ENCODE measurements at places on chromosomes 2 and 18. TPM values are rescaled to one million over a fixed set of nuclear protein-coding genes. Genes with fewer than 3 reads are reported as not detected.
A peak's percentile ranks its signal among the peaks of the same experiment; 100 is the strongest.

The KCNF1 gene
- not detected for total RNA-seq

The YPEL5 gene
- total RNA-seq = 66.1 TPM

The TTR gene
- not detected for total RNA-seq

DNA sequence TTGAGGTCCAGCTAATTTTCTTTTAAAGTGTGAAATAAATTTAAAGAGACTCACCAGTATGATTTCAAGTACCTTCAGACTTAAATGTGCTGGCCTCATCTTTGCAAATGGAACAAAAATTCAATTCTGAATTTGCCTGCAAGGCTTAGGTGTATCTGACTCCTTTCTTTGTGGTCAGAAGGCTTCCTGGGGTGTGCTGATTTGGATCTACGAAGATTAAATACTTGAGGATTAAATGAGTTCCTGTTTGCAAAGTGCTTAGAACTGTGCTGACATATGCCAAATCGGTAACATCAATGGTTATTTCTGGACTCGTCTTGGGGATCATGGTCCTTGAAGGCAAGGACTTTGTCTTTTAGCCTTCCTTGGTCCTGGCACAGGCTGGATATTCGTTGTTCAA lies 9.7 kb downstream of the KLHL29 start:
- no peak for DNase-seq

- no peak for DNase-seq
Observed at GRCh38 chr2:83725735-83726134, 733.3 kb downstream of the SUCLG1 start.

GRCh38 chr2:160367887-160368286 lies 125.7 kb downstream of the RBMS1 start:
- peak; percentile 99 for DNase-seq

DNA sequence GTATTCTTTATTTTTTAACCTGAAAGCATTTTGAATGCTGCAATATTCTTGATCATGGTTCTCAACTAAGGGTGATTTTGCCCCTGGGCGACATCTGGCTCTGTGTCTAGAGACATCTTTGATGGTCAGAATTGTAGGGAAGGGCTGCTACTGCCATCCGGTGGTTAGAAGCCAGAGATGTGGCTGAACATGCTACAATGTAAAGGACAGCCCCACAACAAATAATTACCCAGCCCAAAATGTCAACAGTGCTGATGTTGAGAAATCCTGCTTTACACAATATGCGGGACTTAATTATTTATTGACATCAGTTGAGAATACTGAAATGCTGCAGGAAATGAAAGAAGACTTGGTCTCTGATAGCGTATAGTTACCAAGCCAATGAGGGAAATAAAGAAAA lies 37.5 kb upstream of the SERPINB2 start:
- peak; percentile 63 for DNase-seq

DNA sequence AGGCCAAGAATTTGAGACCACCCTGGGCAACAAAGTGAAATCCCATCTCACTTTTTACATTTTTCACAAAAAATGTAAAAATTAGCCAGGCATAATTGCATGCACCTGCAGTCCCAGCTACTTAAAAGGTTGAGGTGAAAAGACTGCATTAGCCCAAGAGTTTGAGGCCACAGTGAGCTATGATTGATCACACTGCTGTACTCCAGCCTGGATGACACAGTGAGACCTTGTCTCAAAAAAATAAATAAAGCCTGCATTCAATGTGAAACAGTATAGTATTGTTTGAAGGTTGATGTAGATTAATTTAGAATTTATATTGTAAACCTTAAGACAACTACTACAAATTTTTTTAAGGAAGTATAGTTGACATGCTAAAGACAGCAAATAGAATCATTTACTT lies 53.5 kb downstream of the TBC1D8 start:
- no peak for DNase-seq

DNA sequence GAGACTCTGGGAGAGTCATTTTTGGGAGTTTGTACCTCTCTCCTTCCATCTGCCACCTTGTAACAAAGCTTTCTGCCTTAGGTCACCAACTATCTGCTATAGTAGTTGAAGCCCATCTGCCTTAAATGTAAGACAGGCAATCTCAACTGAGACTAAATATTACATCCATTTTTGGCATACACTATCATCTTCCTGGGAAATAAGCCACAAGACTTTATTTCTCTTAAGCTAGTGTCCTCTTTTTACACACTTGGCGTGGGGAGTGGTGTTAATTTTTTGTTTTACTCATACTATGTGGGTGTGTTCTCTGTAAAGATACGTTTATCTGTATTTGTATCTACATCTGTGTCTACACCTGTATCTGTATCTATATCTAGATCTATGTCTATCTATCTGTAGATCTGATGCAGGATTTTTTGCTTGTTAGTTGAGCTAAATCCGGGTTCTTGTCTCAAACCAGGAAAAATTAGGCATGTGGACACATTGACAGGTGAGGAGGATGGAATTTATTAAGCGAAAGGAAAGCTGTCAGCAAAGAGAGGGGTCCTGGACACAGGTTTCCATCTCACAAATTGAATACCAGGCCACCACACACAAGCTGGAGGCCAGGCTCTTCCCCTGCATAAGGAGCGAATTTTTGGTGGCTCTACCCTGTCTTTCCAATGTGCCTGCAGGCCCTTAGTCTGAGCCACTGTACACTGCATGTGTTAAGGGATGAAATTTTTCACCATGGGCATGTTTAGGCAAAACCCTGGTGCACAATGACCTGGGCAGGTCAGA lies 64.8 kb upstream of the RND3 start:
- no peak for DNase-seq

DNA sequence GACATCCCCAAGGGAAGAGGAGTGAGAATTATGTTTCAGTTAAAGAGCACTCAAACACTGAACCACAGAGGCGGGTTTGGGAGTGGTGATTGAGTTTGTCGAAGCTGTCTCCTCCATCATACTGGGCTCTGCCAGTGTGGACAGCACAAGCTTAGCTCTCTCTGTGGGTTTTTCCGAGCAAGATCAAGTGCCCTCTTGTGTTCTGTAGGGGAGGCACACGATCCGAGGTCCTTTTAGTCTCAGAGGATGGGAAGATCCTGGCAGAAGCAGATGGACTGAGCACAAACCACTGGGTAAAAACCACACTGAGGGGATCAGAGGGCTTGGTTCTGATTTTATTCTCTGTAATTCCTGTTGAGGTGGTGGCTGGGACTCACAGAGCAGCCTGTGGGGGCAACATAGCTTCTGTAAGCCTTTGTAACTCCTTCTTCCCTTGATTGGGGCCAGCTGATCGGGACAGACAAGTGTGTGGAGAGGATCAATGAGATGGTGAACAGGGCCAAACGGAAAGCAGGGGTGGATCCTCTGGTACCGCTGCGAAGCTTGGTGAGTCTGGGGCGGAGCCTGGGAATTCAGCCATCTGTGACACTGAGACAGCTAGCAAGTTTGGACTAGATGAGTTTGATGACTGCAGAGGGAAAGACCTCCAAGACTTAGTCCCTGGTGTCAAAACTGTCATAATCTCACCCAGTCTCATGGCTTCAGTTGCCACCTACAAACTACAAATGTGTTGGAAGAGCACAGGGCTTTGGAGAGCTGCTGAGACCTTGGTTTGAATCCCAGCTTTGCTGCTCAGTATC lies 2.0 kb downstream of the NAGK start:
- peak; percentile 38 for DNase-seq

DNA sequence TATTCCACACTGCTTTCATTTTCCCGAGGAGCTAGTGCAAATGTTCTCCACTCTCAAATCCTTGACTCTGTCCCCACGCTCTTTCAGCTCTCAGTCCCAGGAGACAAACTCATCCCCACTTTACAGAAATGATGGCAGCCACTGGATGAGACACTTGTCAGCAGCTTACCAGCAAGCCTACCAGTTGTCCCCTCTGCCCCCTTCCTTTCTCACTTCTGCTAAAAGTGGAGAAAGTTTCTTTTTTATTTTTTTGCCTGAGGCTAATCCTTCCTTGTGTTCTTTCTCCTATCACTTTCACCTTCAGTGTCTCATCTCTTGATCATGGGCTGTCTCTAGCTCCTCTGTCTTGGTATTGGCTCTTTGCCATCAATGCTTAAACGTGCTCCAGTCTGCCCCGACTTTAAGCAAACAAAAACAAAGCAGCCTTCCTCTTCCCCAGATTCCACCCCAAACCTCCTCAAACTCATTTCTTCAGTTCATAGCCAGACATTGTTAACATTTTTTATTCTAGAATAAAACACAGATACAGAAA lies 64.5 kb downstream of the TTC32 start:
- no peak for DNase-seq

GRCh38 chr2:46213906-46214305 lies 83.3 kb upstream of the EPAS1 start:
- DNase-seq = peak; percentile 68

DNA sequence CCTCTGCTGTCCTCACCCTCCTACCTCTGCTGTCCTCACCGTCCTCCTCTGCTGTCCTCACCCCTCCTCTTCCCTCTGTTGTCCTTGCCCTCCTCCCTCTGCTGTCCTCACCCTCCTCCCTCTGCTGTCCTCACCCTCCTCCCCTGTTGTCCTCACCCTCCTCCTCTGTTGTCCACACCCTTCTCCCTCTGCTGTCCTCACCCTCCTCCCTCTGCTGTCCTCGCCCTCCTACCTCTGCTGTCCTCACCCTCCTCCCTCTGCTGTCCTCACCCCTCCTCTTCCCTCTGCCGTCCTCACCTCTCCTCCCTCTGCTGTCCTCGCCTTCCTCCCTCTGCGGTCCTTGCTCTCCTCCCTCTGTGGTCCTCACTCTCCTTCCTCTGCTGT lies 11.8 kb downstream of the GAD1 start:
- no peak for DNase-seq

- peak; percentile 97 for DNase-seq
Observed at GRCh38 chr2:70086838-70087701, at the start of gene PCBP1. PCBP1 (plus strand) TSS chr2:70087477; CDS start chr2:70087744, 267 bp downstream.
